Left colon (tissue), 2 donors: ENCODE measurements at places on chromosomes 4 and X. TPM values are rescaled to one million over a fixed set of nuclear protein-coding genes. Genes with fewer than 3 reads are reported as not detected.

DNA sequence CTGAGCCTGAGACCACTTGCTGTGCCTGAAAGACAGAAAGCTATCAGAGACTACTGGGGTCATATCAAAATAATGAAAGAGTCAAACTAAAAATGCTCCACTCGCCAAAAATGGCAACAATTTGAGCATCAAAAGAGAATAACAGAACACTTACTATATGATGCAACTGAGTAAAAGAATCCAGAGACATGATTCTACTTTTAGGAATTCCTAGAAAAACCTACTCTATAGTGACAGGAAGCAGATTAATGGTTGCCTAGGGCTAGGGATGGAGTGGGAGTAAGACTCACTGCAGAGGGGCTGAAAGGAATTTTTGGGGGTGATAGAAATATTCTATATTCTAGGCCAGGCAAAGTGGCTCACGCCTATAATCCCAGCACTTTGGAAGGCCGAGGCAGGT, 29.4 kb upstream of the SLAIN2 start:
- no peak for DNase-seq

GRCh38 chr4:7466215-7466614, 31.5 kb upstream of the PSAPL1 start:
- no peak for DNase-seq

GRCh38 chrX:110081740-110082139, 78.8 kb downstream of the TMEM164 start:
- no peak for DNase-seq

Gene SRPX
- 11.9 TPM for total RNA-seq

- DNase-seq: peak; percentile 51
Observed at GRCh38 chr4:25925486-25926201, 11.6 kb downstream of the SMIM20 start.

- DNase-seq: no peak
Observed at GRCh38 chr4:73922766-73923630, 53.8 kb downstream of the CXCL1 start.

DNA sequence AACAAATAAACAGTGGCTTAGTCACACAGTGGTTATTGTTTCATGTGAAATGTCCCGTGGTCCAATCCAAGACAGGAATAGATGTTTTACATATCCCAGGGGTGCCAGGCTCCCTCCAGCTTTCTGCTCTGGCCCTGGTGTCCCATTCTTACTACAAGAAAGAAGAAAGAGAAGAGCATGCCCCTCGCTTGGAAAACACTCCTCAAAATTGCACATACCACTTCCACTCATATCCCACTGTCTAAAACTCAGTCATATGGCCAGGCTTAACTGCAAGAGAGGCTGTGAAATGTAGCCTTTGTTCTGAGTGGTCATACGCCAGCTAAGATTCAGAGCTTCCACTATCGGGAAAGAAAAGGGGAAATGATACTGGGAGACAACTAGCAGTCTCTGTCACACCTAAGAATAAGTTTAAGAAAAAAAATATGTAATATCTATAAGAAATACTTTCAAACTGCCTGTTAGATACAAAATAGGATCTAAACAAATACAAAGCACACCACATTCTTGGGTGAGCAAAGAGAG, 306.8 kb upstream of the FAM241A start:
- no peak for DNase-seq

Gene CEP135
- 5.3 TPM for total RNA-seq

GRCh38 chr4:19025031-19025430, 1003.5 kb upstream of the LCORL start:
- DNase-seq: no peak

- no peak for DNase-seq
Observed at GRCh38 chrX:38941675-38942074, 140.4 kb downstream of the MID1IP1 start.

GRCh38 chr4:165111906-165112367, 723 bp downstream of the TMEM192 start:
- no peak for DNase-seq

DNA sequence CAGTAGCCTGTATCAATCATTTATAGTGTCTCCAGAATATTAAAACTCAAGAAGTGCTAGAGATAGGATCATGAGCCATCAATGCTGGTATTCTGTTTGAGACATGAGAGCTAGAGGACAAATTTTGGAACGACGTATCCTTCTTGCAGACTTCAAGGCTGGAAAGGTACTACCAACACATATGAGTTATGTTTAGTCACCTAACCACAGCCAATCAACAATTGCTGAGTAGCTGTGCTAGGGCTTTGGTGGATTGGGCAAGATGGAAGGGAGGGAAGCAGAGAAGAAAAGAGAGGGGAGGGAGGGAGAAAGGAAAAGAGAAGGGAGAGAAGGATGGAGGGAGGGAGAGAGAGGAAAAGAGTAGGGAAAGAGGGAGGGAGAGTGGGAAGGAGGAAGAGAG, 21.6 kb upstream of the RAI2 start:
- DNase-seq: no peak

Gene CT47C1
- total RNA-seq: not detected

DNA sequence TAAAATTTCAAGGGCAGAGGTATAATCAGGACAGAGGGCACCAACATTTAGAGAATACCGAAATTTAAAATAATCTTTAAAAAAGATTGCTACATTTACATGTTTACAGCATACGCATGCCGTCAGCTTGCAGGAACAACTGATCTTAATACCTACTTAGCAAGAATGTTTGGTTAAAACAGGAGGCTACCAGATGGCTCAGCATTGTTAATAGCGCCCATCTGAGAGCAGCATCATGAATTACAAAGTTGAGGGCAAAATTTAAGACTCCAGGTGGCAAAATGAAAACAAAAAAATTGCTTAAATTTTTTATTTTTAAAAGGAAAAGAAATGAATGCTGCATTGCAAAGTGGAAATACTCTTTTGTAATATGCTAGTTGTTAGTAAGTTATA, 241.3 kb downstream of the C4orf33 start:
- no peak for DNase-seq

- no peak for DNase-seq
Observed at GRCh38 chr4:182655340-182655739, 261.8 kb downstream of the DCTD start.

GRCh38 chrX:153968255-153968654, 3.4 kb downstream of the HCFC1 start:
- DNase-seq: no peak

DNA sequence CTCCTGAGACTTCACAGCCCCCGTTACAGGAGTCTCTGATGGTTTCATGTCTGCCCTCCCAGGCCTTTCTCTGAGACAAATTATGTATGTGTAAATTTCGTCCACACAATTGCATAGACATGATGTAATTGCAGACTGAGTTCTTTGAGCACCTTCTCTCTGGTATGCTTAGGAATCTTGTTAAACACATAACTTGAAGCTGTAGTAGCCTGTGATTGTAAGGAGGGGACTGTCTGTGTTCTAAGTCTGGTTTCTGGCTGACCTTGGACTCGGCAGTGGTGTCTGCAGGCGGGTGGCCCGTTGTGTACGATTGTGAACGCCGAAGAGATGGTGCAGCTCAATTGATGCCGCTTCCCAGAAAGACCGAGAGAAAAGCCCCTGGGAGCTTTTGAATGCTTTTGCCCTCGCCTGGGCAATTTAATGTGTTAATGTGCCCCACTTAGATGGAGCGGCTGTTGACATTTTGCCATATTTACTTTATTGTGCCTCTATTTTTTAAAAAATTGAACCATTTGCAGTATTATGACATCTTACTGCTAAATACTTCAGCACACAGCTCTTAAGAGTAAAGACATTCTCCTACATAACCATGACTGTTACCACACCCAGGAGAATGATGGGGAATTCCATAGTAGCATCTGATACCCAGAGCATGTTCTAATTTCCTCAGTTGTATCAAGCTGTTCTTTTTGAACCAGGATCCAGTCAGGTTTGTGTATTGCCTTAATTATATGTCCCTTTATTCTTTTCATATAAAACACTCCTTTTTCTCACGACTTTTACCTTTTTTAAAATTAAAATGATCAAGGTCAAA, 58.4 kb upstream of the TADA2B start:
- DNase-seq: no peak

Gene MAGEA9B
- not detected for total RNA-seq

DNA sequence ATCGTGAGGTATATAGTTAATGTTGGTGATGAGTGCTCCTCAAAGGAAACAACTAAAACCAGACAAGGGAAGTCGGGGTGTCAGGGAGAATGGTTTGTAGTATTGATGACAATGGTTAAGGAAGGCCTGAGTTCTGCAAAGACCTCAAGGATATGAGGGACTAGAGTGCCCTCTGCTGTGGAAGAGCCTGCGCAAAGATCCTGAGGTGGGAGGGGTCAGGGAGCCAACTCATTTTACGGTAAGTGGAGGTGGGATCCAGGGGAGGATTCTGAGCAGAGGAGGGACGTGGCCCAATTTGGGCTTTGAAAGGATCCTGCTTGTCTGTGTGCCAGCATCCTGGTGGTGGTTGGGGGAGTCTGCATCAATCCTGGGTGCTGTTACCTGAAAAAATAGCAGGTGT, 11.3 kb downstream of the UBA1 start:
- DNase-seq: no peak

DNA sequence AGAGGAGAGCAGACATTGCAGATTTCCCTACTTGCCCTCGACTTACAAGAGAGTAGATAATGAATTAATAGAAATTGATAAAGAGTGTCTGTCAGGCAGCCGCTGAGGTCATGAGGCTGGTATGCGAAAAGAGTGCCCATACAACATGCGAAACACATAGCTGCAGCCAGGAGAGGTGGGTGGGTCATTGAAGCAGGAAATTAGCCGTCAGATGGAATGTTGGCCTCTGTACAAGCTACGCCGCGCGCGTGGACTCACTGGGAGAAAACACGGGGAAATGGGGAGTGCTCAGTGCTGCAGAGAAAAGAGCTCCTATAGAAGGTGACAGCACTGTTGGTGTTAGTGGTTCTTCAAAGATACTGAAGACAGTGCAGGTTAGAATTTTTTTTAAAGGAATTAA, 125.1 kb downstream of the RAPGEF2 start:
- DNase-seq: peak; percentile 64

Gene DUSP9
- total RNA-seq: not detected

- DNase-seq: no peak
Observed at GRCh38 chr4:82642331-82642730, 80.5 kb upstream of the TMEM150C start.

Gene RHOXF2
- total RNA-seq: not detected

DNA sequence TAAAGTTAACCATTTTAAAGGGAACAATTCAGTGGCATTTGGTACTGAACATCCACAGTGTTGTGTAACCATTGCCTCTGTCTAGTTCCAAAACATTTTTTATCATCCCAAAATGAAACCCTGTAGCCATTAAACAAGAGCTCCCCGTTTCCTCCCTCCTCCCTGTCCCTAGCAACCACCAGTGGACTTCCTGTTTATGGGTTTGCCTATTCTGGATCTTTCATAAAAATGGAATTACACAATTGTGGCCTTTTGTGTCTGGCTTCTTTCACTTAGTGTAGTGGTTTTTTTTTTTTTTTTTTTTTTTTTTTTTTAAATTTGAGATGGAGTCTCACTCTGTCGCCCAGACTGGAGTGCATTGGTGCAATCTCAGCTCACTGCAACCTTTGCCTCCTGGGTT, 11.6 kb downstream of the RBMX2 start:
- DNase-seq: no peak

DNA sequence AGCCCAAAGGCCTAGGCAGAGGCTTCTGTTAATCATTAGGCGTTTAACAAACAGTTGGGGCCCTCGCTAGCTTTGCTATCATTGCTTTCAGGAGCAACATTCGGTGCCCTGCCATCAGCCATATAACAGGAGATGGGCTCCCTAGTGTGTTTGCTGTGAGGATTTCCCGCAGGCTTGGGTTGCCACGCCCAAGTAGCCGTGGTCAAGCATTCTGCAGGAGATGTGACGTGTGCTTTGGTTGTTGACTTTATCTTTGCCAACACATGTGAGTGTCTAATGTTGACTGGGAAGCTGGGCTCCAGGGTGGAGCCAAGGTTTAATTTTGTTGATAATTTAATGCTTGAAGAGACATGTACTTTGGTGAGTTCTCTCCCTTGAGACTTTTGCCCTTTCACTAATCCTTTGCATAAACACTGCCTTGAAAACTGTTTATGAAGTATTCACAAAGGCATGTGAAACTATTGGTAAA, 184.6 kb upstream of the KIT start:
- no peak for DNase-seq

GRCh38 chr4:6529021-6529420, 46.0 kb upstream of the MAN2B2 start:
- no peak for DNase-seq
